Esophagus muscularis mucosa (tissue), 4 donors: ENCODE measurements at places on chromosomes 7 and 10. TPM values are rescaled to one million over a fixed set of nuclear protein-coding genes. Genes with fewer than 3 reads are reported as not detected.

Gene MUC3A
- 0.23 TPM for total RNA-seq

Gene LIPJ
- not detected for total RNA-seq

Gene SAMD9L
- 4.8 TPM for total RNA-seq

Gene WEE2
- total RNA-seq = not detected

Gene NRG3
- 0.17 TPM for total RNA-seq

Gene MEOX2
- total RNA-seq = 11.2 TPM

Gene SRRM3
- total RNA-seq = 2.1 TPM

- no peak for DNase-seq
These were observed 93.4 kb upstream of the FGL2 start for GRCh38 chr7:77293046-77293445.

DNA sequence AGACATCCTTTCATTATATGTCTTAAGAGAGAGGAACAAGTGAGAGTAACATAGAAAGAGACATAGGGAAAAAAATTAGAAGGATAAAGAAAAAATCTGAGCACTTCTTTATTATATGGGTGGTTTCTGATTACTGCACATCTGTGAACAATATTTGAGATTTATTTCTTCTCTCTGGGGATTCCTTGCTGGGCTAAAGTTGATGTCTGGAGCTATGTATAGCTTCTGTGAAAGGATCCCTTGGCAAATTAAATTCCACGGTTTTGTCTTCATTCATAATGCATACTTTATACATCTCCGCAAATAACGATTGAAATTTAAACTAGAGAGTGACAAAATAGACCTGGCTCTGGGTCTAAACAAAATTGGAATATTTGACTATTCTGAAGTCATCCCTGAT is 232.2 kb upstream of the CTBP2 start:
- no peak for DNase-seq

DNA sequence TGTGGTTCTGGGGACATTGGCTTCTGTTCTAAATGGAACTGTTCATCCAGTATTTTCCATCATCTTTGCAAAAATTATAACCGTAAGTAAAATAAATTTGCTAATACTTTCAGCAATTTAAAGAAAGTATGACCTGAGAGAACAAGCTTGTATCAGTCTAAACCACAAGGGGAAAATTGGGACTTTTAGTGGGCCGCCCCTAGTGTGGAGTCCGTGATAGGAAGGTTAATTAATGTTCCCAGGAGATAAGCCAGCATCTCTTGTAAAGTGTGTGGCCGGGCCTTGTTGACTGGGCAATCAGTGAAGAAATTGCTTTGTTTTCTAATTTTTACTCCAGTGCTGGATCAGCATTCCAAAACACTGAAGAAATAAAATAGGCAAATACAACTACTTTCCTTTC is 83.0 kb downstream of the ABCB5 start:
- DNase-seq = no peak

GRCh38 chr7:112970771-112971170 is 115.9 kb downstream of the GPR85 start:
- no peak for DNase-seq

DNA sequence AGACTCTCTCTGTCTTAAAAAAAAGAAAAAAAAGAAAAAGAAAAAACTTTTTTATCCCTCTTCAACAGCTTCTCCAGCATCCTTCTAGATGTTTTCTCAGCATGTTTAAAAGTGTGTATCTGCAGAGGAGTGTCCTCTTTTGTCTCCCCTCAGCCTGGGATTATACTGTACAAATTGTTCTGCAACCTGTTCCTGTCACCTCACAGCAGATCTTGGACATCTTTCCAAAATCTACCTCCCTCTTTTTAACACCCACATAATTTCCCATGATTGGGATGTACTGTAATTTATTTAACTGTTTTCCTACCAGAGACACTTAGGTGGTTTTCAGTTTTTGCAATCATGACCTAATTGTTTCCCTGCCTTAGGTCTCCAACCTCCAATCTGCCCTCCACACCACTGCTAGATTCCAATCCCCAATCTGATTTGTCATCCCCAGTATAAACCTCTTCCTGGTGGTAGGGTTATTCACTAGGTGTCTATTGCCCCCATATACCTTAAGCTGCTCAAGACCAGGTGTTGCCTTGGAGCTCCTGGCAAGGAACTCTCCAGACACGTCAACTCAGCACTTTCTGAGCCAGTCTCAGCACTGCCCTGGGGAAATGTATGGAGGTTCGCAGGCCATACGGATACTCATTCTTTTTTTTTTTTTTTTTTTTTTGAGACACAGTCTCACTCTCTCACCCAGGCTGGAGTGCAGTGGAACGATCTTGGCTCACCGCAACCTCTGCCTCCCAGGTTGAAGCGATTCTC is 17.6 kb upstream of the DDIT4 start:
- DNase-seq = no peak

GRCh38 chr10:66378117-66378876 is 547.5 kb upstream of the LRRTM3 start:
- no peak for DNase-seq

- DNase-seq = no peak
These were observed 241.7 kb downstream of the CHCHD3 start for GRCh38 chr7:132840199-132840598.

- no peak for DNase-seq
These were observed 409.1 kb upstream of the ANKRD30A start for GRCh38 chr10:36716291-36716690.

GRCh38 chr10:109969760-109970346 is 37.9 kb upstream of the ADD3 start:
- DNase-seq = no peak

DNA sequence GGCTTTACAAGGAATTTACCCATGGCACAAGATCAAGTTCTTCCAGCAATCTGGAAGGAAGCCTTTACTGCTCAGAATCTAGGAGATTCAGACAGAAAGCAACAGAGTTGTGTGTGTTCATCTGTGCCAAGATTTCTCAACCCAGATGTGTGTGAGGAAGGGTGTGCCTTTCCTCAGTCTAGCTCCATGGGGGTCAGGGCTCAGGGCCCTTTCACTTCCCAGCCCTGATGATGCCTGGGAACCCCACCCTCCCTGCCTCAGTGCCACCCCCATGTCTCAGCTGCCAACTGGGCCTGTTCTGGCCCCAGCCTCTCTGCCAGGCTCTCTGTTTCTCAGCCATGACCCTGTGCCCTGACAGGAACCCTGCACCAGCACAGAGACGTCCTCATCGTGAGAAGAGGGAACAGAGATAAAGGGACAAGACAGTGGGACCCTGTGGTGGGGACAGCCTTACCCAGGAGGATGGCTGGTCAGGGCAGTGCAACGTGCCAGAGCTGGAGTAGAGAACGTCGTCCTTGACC is 102.0 kb downstream of the VIPR2 start:
- DNase-seq = peak; percentile 86

DNA sequence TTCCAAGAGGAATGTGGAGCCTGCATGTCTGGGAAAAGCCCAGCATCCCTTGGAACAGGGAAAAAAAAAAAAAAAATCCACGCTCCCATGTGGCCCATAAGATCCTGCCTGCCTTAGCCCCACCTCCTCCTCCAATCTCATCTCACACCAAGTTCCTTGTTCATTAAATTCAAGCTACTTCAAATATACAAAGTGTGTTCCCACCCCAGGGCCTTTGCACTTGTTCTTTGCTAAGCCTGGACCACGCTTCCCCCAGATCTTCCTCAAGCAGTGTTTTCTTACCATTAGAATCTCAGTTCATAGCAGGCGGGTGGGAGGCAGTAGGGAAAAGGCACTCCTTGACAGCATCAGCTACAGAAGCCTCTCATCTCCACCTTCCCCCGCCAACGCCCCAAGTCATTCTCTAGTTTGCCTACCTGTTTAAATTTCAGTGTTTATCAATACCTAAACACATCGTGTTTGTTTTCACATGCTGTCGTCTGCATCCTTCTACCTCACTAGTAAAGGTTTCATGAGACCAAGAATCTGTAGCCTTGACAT is 262.8 kb downstream of the FGFR2 start:
- DNase-seq = peak; percentile 45

DNA sequence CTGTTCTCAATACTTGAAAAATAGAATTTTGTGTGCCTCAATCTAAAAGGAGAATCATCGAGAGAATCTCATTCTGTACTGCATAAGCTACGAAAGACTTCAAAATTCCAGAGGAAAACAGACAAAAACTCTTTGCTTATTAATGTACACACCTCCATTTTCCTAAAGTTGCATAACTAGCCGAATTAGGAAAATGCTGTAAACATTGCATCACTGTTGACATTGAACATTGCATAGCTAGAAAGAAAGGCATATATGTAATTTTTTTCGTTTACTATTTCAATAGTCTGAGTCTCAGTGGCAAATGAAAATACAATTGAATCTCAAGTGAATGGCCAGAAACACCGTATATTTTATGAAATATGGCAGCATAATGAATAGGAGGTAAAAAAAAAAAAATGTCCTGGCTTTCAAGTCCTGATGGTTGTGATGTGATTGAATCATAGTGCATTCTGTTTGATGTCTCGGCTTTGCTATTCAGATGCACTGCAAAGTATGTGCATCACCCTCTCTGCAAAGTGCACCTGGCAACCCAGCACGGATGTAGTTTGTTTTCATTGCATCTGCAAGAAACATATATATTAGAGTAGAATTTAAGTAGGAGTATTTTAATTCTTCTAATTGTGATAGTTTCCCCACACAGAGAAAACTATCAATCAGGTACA is 196.7 kb downstream of the VTI1A start:
- no peak for DNase-seq

- no peak for DNase-seq
These were observed 51.0 kb upstream of the COBL start for GRCh38 chr7:51367614-51367968.

GRCh38 chr10:12981570-12981969 is 19.9 kb downstream of the CCDC3 start:
- DNase-seq = no peak

DNA sequence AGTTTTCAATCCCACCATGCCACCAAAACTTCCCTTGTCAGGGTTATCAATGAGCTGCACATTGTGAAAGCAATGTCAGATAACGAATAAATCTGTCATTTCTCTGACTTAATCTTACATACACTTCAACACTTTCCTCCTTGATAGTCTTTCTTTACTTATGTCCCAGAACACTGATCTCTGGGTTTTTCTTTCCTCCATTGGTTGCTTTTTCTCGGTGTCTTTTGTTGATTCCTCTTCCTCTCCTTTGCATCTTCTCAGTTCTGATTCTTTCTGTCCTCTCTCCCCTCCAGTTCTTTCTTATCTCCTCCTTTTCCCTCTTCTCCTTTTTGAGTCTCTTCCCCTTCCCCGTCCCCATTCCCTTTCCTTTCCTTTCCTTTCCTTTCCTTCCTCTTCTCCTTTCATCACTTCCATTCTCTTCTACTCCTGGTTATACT is 16.6 kb downstream of the DNAJB9 start:
- no peak for DNase-seq

DNA sequence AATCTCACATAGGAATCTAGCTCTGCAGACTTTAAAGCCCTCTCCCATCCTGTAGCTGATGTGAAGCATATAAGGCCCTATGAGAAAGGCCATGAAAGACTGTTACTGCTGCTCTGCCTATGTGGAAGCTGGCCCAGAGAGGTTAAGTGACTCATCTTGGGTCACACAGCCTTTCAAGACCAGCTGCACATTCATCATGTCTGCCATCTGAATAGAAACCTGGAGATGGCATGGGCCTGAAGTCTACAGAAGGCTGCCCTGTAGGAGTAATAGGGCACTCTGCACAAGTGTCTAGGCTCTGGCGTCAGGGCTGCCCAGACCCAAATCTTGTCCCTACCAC is 59.4 kb upstream of the COL13A1 start:
- no peak for DNase-seq

GRCh38 chr7:108135446-108136190 is 5.5 kb upstream of the LAMB4 start:
- peak; percentile 70 for DNase-seq

- DNase-seq = no peak
These were observed 12.5 kb downstream of the MMRN2 start for GRCh38 chr10:86944907-86945306.
